ENCODE measurements at places on chromosomes 3 and 15.
A peak's percentile ranks its signal among the peaks of the same experiment; 100 is the strongest.

GRCh38 chr3:198079771-198080520 is 119.9 kb downstream of the LMLN start:
- DNase-seq = peak; percentile 35

- no peak for DNase-seq
These were observed 3.4 kb upstream of the UNC13C start for GRCh38 chr15:53974813-53975212.

DNA sequence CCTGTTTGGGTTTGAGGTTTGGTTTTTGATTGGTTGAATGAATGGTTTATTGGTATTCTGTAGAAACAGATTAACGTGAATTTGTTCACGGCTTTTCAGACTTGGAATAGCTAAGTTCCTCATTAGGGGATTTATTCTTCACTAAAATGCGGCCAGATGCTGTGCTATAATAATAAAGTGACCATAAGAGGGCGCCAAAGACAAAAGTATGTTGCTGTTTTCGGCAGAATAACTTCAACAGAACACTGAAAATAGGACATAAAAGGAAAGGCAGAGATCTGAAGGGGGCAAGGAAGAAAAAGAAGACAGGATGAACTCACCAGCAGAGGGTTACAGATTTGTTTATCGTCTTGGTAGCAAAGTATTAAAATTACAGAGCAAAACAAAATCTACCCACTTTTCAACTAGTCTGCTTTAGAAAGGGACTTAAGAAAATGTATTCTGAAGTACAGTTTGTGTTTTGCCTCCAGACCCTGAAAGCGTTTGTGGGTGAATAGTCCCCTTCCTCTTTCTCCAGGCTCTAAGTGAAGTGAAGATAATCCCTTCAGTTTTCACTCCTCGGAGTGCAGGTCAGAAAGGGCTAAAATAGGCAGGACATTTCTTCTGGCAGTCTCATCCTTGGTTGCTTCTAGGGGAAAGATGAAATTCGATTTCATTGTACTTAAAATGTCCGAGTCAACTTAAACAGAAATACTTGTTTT is 147.6 kb downstream of the IL20RB start:
- peak; percentile 64 for DNase-seq

DNA sequence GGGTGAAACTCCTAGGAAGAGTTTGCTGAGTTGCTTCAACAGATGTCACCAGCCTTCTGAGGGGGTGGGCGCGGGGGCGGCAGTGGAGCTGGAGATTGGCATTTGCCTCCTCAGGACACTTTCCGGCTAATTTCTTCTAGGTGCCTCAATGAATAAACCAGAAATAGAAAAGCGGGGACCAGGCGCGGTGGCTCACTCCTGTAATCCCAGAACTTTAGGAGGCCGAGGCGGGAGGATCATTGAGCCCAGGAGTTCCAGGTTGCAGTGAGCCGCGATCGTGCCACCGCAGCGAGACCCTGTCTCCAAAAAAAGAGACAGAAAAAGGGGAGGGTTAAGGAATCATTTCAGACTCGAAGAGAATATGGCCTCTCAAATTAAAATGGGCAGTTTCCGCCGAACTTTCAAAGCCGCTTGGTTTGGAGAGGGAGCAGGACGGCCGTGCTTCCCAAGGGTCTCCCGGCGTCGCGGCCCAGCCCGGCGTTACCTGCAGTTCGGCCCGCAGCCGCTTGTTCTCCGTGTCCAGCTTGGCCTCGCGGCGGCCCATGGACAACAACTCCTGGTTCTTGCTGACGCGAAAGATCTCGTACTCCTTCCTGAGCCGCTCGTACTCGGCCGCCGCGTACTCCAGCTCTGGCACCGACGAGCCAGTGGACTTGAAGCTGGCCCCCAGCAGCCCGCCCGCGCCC is 587 bp downstream of the NPHP3 start:
- peak; percentile 56 for DNase-seq

DNA sequence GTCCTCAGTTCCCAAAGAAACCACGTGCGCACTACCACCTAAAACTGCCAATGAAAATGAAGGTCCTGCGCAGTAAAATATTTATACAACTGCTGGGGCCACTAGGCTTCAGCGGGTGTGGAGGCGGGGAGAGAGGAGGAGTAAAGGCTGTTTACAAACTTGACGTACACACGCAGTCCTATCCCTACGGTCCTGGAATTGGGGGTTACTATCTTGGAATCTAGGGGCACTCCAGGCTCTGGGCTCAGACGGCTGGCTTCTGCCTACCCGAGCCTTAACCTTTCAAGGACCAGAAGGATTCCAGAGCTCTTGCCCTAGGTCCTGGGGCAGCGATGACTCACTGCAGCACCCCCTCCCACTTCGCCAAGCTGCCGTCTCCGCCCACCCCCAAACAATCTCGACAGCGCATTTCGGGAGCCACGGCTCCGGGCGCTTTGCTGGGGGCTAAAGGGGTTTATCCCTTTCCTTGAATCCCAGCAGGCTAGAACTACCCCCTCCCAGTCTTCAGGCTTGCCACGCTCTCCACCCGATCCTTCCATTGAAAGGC is 3.0 kb downstream of the ADAMTS9 start:
- no peak for DNase-seq

GRCh38 chr3:159486580-159486979 is 502.1 kb upstream of the IL12A start:
- peak; percentile 13 for DNase-seq

GRCh38 chr15:93158097-93158900 is 69.3 kb upstream of the RGMA start:
- DNase-seq = no peak
